ENCODE measurements at places on chromosomes 13 and 19.

GRCh38 chr13:27358420-27358819 is 66.0 kb upstream of the GTF3A start:
- no peak for DNase-seq

DNA sequence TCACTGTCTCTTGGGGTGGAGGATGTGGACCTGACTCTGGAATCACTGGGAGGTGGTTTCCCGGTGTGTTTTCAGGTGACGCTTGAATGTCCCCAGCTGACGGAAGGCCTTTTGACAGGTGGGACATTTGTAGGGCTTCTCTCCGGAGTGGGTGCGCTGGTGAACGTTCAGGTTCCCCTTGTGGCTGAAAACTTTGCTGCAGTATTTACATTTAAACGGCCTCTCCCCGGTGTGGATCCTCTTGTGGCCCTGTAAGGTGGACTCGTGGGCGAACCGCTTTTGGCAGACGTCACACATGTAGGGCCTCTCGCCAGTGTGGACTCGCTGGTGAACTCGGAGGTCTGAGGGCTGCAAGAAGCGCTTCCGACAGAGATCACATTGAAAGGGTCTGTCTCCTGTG is 7.8 kb downstream of the ZSCAN5B start:
- DNase-seq = no peak

DNA sequence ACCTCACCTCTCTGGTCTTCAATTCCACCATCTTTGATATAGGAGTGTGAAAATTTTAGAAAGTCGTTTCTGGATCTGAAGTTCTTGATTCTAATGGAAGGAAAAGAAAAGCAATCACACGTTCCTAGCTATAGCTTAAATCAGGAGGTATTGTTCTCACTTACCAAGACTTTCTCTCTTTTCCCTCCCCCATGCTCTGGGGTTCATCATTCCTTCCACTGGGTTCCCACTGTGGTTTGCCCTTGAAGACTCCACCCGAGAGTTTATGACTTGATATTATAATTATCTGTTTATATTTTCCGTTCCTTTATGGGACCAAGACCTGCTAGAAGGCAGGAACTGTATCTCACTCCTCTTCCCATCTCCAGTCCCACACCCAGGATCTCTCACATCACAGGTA is 76.6 kb downstream of the AKAP11 start:
- no peak for DNase-seq

DNA sequence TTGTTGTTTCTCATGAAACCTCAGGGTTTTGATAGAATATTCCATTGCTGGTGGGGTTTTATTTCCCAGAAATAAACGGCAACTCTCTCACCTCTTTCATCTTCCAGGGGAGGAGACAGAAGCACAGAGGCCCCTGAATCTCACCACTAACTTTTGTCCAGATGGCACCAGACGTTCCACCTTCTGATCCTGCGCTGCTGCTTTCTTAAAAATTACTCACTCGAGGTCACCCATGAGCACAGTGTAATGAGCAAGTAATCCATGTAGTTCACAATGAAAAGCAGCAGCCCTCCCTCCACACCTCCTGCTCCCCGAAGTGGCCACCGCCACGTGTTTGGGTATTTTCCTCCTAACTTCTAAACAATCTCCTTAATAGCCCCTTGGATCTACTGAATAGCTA is 51.3 kb downstream of the TEX29 start:
- no peak for DNase-seq

DNA sequence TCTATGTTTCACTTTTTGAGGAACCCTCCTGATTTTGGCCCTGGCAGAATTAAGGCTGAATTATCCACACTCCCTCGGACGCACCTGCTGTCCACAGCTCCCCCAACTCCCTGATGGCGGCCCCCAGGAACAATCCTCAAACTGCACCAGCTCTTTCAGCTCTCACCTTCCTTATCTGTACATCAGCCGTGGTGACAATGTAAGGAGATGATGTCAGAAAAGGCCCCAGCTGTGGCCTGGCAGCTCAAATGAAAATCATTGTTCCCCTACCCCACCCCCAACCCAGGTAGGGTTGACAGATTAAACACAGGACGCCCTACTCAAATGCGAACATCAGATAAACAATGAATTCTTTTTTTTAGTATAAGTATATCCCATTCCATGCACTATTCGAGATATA is 35.0 kb upstream of the KLF2 start:
- DNase-seq = no peak

DNA sequence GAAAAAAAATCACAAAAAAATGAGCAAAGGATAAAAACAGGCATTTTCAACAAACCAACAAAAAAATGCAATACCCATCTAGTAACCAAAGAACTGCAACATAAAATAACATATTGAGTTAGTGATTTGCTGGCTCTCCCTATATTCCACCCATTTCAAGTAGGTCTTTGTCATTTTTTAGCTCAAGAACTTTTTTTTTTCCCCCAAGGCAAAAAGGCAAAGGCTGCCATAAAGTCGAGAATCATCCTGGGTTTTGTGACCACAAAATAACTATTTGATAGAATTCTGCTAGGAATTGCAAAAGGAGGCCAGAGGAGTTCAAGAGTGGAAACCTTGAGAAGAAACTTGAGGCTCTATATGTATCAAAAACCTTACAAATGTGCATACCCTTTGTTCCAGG is 5.5 kb downstream of the SAFB2 start:
- DNase-seq = no peak

- DNase-seq = no peak
Measured at GRCh38 chr13:30043631-30043925, 193.2 kb upstream of the UBL3 start.

GRCh38 chr13:23463661-23464060 is 30.2 kb upstream of the SACS start:
- no peak for DNase-seq

GRCh38 chr13:56356690-56357089 is 784.0 kb upstream of the PRR20A start:
- DNase-seq = no peak

DNA sequence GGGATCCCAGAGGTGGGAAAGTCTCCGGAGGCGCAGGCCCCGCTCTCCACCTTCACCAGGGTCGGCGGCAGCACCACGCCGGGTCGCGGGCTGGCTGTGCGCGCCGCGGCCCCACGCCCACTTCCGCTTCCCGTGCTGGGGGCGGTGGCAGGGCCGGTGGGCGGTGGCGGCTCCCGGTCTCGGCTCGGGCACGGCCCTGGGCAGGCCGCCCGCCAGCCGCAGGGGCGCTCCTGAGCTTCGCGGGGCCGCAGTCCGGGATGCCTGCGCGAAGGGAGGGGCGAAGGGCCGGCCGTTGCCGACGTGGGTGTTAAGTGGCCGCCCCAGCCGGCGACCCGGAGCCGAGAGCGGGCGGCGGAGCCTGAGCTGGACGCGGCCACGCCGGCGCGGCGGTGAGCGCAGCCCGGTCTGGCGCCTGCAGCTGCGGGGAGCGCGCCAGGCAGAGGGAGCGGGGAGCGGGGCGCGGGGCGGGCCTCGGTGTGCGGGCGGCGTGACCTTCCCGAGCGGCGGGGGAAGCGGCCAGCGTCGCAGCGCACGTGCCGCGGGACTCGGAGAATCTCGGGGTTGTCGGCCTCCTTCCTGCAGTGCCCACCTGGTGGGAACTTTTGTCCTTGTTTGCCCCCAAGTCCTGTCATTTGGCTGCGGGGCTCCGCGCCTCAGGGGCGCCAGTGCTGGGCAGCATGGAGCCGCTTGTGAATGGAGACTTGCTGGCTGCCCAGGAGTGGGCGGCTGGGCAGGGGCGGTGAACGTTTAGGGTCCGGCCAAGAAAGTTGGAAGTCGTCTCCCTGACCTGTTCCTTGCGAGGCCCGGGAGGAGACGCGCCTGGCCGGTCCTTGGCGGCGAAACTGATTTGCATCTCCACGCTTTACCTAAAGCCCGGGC is at the start of gene SLC25A15:
SLC25A15 (plus strand) TSS at position 337 of the 879 bp plus-strand sequence. CDS start 3,616 bp downstream, outside the sequence.
- peak; percentile 91 for DNase-seq

GRCh38 chr13:75513271-75513670 is 24.4 kb downstream of the COMMD6 start:
- DNase-seq = no peak

DNA sequence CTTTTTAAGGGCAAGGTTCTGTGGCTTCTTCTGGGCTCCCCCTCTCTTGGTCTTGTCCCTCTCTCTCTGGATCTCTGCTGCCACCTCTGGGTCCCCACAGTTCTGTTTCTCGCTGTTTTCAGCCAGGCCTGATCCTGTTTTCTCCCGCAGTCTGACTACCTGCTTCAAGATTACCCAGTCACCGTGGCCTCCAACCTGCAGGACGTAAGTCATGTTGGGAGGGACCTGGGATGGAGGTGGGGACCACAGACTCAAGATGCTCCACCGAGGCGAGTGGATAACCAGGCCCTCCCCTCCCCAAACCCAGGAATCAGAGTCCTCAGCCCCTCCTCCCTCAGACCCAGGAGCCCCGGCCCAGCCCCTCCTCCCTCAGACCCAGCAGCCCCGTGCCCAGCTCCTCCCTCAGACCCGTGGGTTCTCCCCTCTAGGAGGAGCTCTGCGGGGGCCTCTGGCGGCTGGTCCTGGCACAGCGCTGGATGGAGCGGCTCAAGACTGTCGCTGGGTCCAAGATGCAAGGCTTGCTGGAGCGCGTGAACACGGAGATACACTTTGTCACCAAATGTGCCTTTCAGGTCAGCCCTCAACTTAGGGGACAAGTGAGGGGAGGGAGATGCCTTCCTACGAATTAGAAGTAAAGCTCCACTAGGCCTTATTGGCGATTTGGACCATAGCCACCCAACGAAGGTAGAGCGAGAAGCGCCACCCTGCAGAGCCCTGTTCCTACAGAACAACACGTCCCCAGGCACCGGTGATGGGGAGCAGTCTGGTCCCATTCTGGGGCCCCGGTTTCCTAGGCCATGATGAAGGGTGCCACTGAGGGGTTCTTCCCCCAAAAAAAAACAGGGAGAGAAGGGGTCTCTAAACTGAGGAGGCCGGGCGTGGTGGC is 2.2 kb downstream of the FLT3LG start:
- no peak for DNase-seq

GRCh38 chr13:61950828-61951227 is 535.2 kb upstream of the PCDH20 start:
- DNase-seq = no peak

DNA sequence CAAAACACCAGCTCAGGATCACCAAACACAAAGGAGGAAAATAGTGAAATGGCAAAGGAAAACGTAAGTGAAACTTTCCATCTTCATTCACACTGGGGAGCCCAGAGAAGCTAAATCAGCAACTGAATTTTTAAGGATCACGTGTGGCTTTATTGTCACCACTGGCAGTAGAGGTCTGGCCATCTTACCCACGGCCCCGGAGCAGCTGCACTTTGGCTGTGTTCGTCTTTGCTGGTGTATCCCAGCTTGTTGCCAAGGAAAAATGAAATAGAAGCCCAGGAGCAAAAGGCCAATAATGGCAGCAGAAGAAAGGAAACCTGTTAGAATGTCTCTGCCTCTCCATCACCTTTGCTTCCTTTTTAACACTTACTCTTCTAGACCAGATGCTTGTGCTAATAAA is 274.7 kb downstream of the FOXO1 start:
- DNase-seq = no peak

DNA sequence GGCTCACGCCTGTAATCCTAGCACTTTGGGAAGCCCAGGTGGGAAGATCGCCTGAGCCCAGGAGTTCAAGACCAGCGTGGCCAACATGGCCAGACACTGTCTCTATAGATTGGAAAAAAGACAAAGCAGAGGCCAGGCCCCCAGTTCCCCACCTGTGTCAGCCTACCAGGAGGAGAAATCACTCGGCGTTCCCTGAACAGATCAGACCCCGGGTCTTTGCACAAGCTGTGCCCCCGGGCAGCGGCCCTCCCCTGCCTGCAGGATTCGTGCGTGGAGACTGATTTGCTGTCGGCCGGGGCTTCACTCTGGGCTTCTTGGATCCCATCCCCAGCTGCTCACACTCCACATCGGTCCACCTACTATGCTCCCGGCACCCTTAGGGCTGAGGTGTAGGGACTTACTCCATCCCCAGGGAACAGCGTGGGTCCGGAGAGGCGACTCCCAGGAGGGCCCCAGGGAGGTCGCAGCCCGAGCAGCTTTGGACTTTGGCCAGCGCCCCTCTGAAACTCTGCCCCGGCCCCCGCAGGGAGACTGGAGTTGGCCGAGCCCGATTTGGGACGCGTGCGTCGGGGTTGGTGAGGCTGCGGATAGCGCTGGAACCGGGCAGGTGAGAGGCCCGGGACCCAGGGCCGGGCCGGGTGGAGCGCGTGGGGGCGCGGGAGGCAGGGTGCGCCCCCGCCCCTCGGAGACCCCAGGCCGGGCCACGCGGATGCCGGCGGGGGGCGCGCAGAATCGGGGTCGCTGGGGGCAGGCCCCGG is 515 bp upstream of the EFNA2 start:
- DNase-seq = no peak

- no peak for DNase-seq
Measured at GRCh38 chr13:25899952-25900351, 151.9 kb downstream of the SHISA2 start.

Data from GM13977 (cell line).